CD4-positive, alpha-beta T cell treated with Interleukin-4 for 1 hour (primary cell): ENCODE measurements at places on chromosomes 7 and 10.

DNA sequence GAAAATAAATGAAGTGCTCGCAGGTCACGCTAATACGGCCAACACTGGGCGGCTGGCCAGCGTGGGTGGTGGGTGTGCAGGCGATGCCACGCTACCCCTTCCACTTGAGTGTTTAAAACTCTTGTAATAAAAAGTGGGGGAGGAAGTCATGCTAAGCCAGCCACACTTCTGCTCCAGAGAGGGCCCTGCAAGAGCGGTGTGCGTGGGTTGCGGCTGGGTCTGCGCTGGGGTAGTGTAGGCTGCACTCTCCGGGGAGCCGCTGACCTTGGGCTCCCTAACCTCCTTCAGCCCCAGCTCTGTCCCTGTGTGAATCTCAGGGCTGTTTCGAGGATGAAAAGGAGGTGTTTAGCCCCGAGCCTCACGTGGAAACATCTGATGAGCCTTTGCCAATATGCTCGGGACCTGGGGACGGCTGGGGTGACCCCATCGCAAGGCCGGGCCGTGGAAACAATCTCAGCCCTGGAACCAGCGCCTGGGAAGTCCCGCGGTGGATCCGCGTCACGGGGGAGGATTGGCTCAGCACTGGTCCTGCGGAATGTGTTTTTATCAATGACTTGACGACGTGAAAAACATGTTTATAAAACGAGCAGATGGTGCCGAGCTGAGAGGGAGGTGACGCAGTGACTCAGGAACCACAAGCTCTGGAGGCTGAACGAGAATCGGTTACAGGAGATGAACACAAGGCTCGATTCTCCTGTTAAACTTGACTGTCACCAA, 278.5 kb downstream of the DNAJB6 start:
- no peak for DNase-seq

DNA sequence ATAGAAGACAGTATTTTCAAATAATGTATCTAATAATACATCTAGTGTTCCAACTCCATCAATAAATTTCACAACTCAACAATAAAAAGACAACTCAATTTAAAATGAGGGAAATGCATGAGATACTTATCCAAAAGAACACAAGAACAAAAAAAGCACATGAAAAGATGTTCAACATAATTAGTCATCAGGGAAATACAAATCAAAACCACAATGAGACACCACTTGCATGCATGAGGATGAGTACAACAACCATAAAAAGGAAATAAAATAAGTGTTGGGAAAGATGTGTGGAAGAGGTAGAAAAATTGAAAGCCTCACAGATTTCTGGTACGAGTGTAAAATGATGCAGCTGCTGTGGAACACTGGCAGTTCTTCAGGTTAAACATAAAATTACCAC, 111.6 kb upstream of the PTPRZ1 start:
- DNase-seq, result no peak

GRCh38 chr10:99562631-99563030, 29.9 kb downstream of the NKX2-3 start:
- DNase-seq, result no peak

DNA sequence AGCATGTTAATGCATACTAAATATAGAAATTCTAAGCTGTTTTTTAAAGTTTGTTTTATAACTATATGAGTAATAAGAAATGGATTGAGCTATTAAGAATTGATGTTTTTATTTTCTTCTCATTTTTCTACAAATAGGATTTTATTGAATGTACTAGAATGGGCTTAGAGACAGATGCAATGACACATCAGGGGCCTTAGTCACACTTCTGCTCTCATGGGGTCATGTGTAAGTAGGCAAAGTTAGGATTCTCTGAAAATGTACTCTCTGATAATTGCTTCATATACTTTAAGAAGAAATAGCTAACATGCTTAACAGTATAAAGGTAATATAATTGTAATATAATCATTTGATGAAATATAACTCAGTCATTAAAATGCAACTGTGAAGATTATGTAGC, 154.6 kb downstream of the ZNF438 start:
- no peak for DNase-seq

DNA sequence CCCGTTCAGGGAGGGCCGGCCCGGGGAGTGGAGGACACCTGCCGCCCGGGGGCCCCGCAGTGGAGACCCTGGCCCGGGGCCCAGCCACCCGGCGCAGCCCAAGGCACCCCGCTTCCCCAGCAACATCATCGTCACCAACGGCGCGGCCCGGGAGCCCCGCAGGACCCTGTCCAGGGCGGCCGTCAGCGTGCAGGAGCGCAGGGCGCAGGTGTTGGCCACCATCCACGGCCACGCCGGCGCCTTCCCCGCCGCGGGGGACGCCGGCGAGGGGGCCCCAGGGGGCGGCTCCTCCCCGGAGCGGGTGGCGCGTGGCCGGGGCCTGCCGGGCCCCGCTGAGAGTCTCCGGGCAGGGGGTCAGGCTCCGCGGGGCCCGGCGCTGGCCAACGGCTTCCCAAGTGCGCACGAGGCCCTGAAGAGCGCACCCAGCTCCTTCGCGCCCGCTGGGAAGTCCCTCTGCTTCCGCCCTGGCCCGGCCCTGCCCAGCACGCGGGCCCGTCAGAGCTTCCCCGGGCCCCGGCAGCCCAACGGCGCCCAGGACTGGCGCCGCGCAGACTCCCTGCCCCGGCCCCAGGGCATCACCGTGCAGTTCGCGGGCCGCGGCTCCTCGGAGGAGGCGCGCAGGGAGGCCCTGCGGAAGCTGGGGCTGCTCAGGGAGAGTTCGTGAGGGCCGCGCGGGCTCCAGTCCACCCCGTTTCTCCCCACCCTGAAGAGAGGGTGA, 46.7 kb downstream of the PROSER2 start:
- DNase-seq, result no peak

DNA sequence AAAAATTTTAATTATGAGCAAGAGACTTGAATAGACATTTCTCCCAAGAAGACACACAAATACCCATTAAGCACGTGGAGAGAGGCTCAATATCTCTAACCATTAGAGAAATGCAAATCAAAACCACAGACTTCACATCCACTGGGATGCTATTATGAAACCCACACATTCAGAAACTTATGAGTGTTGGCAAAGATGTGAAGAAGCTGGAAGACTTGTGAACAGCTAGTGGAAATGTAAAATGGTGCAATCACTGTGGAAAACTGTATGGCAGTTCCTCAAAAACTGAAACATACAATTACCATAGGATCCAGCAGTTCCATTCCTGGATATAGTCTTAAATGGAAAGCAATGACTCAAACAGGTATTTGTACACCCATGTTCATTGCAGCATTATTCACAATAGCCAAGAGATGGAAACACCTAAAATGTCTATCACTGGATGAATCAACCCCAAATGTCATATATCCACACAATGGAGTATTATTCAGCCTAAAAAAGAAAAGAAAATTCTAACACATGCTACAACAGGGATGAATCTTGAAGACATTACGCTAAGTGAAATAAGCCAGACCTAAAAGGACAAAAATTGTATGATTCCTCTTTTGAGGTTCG, 53.5 kb upstream of the FRMD4A start:
- no peak for DNase-seq
